ENCODE measurements at places on chromosomes 16 and 17.
A peak's percentile ranks its signal among the peaks of the same experiment; 100 is the strongest.

- no peak for DNase-seq
These were observed 354.7 kb upstream of the RBFOX1 start for GRCh38 chr16:6977916-6978315.

DNA sequence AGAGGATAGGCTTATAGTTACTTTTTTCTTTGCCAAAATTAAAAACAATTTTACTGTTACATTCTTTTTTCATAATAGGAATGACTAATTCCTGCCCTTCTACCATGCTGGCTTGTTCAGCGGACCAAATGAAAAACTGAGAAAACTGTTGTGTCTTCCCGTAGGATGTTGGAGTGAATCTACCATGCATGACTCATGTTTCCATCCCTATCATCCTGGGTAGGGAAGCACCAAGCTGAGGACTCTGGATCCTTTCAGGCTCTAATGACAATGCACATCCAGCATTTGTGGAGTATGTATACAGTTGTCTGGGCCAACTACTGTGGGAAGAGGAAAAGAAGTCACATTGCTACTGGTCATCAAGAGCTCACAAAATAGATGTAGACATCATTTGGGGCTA lies 41.1 kb upstream of the DHX8 start:
- DNase-seq = no peak

DNA sequence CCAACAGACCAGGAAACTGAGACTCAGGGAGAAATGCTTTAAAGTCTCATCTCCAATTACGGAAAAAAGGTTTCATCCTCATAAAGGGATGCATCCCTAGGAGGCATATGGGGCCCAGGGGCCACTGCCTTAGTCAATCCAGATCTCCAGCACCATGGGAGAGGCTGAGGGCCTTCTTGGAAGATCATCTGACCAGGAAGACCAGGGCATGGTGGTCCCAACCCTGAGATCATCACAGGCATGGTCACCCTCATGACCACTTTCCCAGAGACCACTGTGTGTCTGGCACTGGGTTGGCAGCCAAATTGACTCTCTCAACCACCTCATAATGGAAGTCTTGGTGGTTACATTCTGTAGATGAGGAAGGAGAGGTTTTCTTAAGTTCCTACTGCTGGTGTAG lies 23.4 kb upstream of the CES5A start:
- no peak for DNase-seq

DNA sequence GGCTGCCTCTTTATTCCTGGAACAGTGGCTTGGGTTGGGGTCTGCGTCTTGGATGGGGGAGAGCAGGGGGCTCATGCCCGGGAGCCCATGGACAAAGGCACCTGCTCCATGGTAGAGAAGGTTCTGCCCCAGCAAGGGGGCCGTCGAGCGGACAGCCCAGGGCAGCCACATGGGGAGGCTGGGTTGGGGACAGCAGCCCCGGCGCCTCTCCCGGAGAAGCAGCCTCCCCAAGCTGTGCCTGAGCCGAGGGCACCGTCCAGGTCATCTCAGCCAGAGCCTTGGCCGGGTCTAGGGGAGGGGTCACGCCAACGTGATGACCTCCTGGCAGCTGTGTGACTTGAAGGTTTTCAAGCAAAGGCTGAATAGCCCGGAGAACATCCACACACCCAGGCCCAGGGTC lies 32.9 kb upstream of the GNG13 start:
- no peak for DNase-seq

GRCh38 chr16:83470416-83470815 lies 337.4 kb upstream of the HSBP1 start:
- no peak for DNase-seq

DNA sequence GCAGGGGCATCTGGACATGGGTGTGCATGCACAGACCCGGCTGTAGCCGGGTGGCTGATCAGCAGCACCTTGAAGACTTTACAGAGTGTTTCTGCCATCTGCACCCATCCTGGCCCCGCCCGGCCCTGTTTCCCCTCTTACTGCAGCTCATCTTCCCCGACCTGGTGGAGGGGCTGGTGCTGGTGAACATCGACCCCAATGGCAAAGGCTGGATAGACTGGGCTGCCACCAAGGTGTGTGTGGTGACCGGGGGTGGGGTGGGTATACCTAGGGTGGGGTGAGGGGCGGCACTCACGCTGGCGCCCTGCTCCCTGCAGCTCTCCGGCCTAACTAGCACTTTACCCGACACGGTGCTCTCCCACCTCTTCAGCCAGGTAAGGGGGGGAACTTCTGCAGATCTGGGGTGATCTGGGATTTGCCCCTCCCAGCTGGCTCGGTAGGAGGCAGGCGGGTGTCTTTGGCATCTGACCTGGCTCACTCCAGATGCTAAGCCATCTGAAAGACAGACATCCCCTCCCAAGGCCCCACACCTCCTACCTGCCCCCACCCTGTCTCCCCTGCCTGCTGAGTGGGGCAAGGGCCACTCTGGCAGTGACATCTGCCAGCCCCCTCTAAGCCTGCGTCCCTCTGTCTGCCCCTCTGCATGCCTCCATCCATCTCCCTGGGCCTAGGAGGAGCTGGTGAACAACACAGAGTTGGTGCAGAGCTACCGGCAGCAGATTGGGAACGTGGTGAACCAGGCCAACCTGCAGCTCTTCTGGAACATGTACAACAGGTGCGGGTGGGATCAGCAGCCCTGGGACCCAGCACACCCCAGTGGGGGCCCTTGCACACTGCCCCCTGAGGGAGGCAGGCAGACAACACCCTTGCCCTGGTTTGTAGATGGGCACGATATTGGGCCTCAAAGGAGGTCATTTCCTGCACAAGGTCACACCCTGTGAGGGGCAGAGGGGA lies 6.6 kb downstream of the NDRG4 start:
- no peak for DNase-seq

- no peak for DNase-seq
These were observed 41.4 kb downstream of the GRB2 start for GRCh38 chr17:75364078-75364477.

DNA sequence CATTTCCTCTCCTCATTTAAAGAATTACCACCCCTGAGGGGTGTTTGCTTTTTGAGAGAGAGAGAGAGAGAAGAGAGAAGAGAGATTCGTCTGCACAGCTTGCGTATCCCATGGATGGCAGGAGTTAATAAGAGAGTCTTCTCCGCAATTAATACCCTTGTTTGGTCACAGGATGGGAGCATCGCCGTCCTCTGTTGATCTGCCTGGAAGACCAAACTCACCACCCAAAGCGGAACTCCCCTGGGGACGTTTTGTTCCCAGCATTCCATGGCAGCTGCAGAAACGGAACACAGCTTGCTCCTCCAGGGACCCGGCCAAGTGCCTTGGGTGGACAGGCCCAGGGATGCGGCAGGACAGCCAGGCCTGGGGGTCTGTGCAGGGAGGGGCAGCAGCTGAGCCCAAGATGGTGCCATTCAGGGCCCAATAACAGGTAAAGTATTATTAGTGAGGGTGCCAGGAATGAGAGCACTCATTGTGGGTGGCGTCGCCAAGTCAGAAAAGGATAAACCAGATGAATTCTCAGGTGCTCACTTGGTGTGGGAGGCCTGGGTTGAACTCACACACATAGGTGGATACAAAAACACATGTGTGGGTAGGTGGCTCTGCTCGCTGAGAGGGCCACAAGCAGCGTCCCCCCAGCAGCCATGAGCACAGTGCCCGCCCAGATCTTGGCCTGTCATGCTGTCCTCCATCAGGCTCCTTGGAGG lies 83.1 kb downstream of the NT5M start:
- DNase-seq = no peak

- peak; percentile 16 for DNase-seq
These were observed 126.1 kb downstream of the IRX5 start for GRCh38 chr16:55056585-55057401.

GRCh38 chr16:57683636-57684545 lies 10.7 kb upstream of the DRC7 start:
- no peak for DNase-seq

Measured in NCI-H510A treated with DMSO at 0.1 percent for 48 hours (cell line).